Calu3 (cell line): ENCODE measurements at places on chromosomes 13 and 19.

GRCh38 chr19:58021541-58022282, 12.1 kb upstream of the ZSCAN1 start:
- no peak for DNase-seq

- DNase-seq = peak; percentile 92
Measured at GRCh38 chr19:344625-345319, at the start of gene MIER2. Gene MIER2, minus strand, starts transcription at chr19:344796. Its CDS starts 14 bp downstream, at chr19:344782.

- DNase-seq = no peak
Measured at GRCh38 chr19:30003866-30004265, 61.8 kb downstream of the URI1 start.

DNA sequence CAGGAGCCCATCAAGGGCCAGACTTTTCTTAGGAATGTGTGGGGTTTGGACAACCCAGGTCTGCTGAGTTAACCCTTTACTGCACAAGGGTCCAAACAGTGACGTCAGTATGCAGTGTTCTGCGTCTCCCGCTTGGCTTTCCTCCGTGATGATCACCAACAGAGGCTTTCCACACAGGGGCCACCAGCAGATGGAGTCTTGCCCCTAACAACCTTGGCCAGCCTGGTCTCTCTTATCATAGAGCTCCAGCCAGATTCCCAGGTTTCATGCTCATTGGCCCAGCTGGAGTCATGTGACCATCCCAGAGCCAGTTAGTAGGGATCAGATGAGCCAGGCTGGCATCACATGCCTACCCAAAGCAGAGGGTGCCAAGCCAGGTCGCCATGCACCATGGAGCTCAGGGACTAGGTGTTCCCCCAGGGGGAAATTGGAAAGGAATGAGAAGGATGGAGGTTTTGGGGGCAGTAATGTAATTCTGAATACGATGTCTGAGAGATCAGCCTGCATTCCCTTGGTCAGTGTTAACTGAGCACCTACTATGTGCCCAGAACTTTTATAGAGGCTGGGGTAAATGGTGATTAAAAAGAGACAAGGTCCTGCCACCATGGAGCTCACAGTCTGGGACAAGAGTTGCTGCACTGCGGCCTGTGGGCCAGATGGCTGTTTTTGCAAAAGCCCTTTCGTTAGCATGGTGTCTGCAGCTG, 61.2 kb downstream of the MYH14 start:
- DNase-seq = no peak

GRCh38 chr13:37102896-37103295, 2.6 kb downstream of the CSNK1A1L start:
- DNase-seq = no peak

DNA sequence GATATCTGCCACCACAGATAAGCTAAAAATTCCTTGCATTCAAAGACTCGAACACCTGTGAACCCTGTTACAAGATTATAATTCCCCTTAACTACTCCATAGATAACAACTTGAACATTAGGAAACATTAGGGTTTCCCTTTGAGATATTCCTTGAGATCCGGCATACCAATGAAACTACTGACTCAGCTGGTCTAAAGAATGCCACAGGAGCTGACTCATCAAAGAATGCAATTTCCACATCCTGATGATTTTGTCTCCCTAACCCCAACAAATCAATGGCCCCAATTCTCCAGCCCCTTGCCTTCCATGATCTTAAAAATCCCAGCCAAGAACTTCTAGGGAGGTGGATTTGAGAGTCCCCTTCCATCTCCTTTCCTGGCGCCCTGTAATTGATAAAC, 35.6 kb upstream of the ZNF599 start:
- no peak for DNase-seq

DNA sequence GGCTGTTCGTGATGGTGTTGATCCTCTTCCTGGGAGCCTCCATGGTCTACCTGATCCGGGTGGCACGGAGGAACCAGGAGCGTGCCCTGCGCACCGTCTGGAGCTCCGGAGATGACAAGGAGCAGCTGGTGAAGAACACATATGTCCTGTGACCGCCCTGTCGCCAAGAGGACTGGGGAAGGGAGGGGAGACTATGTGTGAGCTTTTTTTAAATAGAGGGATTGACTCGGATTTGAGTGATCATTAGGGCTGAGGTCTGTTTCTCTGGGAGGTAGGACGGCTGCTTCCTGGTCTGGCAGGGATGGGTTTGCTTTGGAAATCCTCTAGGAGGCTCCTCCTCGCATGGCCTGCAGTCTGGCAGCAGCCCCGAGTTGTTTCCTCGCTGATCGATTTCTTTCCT, 12.2 kb upstream of the C19orf33 start:
- no peak for DNase-seq

DNA sequence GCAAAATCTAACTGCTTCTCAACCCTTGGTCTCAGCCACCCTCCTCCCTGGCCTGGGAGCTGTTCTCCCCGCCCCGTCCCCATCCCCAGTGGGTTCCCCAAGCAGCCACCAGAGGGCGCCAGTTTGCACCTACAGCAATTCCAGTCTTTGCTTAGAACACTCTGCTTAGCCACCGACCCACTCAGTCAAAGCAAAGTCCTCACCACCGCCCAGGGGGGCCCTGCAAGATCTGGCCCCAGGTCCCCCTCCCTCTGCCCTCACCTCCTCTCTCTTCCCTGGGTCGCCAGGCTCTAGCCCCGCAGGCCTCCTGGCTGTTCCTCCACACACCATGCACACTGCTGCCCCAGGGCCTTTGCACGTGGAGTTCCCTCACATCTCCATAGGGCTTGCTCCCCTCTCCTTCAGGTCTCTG, 12.4 kb downstream of the TMEM143 start:
- DNase-seq = peak; percentile 80

GRCh38 chr19:48994035-48994386, 324 bp downstream of the RUVBL2 start:
- DNase-seq = no peak

DNA sequence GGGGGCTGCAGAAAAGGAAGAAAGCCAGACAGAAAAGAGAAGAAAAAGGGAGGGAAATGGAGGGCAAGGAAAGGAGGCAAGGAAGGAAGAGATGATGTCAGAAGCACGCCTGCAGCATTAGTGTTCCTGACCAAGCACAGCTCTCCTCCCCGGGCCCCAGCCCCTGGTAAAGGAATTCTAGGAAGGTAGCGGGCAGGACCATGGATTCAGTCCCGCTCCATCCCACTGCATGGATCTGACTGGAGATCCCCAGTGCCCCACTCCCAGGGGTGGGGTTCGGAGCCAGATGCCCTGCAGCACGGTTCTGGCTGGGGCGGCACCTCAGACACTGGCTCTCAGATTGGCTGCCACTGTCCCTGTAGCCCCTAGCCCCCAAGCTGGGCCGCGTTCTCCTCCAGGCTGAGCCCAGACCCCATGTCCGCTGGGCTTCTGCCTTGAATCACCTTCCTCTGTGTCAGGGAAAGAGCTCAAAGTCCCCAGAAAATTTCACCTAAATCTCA, 59.8 kb downstream of the TSHZ3 start:
- DNase-seq = no peak

GRCh38 chr19:48636859-48637448, at the start of gene DBP:
Gene DBP, minus strand, starts transcription at chr19:48637379. Its CDS starts 385 bp downstream, at chr19:48636994.
- peak; percentile 54 for DNase-seq

DNA sequence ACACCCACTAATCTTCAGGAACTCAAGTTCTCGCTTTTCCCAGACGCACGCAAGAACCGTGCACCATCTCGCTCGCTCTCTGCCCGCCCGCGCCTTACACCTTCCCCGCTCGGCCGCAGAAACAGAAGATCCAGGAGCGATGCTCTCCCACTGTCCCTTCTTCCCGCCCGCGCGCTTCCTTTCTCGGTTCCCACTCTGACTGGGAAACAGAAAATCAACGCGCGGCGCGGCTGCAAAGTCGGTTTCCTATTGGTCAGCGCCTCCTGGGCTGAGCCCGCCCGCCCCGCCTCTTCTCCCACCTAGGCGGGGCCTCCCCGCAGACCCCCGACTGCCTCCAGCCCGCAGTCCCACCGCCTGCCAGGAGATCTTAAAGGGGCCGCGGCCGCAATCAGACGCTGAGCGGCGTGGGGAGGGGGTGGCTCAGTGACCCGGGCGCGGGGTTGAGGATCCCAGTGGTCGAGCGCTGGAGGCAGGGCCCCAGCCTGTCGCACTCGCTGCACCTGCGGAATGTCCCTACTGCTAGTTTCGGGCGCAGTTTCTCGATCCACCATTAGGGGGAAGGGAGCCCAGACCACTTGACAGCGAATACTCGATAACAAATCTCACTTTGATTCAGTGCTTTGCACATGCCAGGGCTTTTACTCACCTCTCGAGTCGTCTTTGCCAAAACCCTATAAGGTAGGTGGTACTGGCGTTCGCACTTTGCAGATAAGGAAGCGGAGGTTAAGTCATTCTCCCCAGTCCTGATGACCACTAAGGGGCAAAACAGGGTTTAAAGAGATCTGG, 700 bp upstream of the SLC25A23 start:
- DNase-seq = peak; percentile 94

DNA sequence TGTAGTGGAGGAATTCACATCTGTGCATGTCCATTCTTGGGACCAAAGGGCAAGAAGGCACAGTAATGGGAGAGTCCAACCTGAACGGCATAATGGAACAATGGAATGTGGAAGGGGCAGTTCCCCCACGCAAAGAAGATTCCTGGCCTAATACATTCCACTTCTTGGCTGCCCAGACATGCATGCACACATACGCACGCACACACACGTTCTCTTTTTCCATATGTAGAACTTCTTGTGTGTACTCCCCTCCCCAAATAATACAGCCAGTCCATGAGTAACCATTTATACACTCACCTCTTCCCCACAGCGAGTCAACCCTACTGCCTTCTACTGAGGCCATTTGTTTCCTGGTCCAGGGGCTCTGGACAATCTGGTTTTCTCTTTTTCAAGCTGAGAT, 6.0 kb upstream of the STK24 start:
- DNase-seq = no peak

- DNase-seq = no peak
Measured at GRCh38 chr19:5302396-5302795, 38.2 kb downstream of the PTPRS start.

GRCh38 chr19:49973987-49974386, 13.0 kb upstream of the SIGLEC11 start:
- DNase-seq = no peak

GRCh38 chr19:28210886-28211285, 1002.1 kb downstream of the UQCRFS1 start:
- no peak for DNase-seq

- DNase-seq = no peak
Measured at GRCh38 chr19:45040059-45040771, 1.4 kb downstream of the CLASRP start.

DNA sequence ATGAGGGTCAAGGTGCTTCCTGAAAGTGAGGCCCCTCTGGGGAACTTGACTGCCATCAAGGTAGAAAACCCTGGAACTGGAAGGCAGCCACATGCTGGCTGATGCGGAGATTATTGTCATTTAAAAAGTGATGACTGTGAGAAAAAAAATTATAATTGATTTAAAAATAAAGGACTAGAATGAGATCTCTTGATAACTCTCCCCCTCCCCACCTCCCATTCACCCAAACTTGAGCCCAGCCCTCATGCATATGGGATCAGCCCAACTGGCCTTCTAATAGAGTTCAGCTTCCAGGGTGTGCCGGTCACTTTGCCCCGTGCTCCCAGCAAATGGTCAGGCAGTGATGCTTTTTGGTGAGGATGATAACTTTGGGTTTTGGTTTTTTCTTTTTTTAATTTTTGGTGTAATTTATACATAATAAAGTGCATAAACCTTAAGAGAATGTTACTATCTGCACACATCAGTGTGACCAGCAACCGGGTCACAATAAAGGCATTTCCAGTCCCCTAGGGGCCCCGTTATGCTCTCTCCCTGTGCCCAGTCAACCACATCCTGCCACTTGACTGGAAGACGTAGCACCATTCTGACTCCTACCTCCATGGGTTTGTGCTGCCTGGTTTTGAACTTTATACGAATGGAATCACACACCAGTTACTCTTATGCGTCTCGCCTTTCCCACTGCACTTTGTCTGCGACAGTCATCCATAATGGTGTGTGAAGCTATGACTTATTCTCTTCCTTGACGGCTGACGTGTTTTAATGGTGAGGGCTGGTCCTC, 187.9 kb downstream of the USP12 start:
- DNase-seq = no peak

DNA sequence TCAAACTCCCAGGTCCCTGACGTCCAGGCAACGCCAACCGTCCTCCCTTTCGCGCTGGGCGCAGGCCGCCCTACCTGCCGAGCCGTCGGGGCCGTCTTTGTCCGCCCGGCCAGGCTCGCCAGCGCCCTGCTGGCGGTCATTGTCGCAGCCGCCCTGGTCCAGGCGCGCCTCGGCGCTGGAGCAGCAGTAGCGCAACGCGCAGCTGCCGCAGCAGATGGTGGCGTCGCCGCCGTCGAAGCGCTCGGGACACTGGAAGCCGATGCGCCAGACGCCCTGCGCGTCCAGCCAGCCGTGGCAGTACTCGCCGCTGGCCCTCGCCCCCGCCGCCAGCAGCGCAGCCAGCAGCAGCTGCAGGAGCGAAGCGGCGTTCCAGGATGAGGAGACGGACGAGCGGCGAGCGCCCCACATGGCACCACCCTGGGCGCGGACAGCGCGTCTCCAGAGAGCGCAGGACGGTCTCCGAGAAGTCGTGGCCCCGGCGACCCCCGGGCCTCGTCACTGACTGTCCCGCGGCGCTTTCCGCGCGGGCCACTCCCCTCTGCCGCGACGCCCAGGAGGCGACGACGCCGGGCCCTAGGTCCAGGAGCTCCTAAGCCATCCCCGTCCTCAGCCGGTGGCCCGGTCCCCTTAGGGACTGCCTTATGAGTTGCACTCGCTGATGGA, 1.1 kb downstream of the SHISA2 start:
- DNase-seq = no peak
